CD8-positive, alpha-beta memory T cell (primary cell): ENCODE measurements at places on chromosomes 11 and 22. TPM values are rescaled to one million over a fixed set of nuclear protein-coding genes. Genes with fewer than 3 reads are reported as not detected.

The RTN4RL2 gene
- 0.24 TPM for total RNA-seq

The LMNTD2 gene
- 2.4 TPM for total RNA-seq

- H3K4me1 ChIP-seq = no peaks in the 10 kb centered on the region
- H3K27me3 ChIP-seq = no peaks in the 10 kb centered on the region
- DNase-seq = no peak
- no peak overlapping the region for H3K4me3 ChIP-seq
- H3K27ac ChIP-seq = no peak overlapping the region
These were observed 17.8 kb upstream of the TTC12 start for GRCh38 chr11:113296447-113297205.

DNA sequence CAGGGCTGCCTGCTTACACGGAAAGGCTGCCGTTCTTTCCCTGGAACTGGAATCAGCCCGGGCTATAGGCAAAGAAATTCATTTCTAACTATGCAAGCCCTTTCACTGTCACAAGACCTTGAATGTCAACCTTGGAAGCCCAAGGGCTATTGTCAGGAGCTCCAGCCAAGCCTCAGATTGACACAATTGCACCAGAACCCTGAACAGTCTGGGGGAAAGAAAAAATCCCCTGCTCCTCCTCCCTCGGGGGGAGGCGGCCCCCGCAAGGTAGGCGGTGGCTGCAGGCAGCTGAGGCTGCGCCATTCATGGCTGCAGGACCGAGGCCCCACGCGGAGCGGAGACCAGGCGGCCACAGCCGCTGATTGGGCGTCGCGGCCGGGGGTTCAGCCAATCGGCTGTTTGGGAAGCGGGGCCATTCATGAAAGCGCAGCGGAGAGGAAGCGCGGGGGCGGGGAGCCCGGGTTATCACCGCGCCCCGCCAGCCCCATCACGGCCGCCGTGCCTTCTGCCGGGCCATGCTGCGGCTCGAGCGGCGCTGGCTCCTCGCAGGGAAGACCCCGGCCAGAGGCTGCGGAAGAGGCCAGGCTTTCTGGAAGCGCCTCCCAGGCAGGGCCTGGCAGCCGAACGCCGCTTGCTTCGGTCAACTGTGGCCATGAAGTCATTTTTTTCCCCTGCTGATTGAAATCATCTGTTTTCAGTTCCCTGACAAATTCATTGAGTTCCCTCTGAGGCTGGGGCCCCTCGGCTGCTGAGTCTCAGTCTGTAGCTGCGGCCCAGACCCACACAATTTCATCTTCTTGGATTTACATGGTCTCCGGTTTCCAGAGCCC, 38.1 kb upstream of the LINC01488 start:
- no peaks in the 10 kb centered on the region for H3K27me3 ChIP-seq
- peak overlapping the region; percentile 38 for H3K4me3 ChIP-seq
- H3K4me1 ChIP-seq = peaks cover 6% of the 10 kb centered on the region
- no peaks in the 10 kb centered on the region for H3K36me3 ChIP-seq

The DKK3 gene
- 2.4 TPM for total RNA-seq

DNA sequence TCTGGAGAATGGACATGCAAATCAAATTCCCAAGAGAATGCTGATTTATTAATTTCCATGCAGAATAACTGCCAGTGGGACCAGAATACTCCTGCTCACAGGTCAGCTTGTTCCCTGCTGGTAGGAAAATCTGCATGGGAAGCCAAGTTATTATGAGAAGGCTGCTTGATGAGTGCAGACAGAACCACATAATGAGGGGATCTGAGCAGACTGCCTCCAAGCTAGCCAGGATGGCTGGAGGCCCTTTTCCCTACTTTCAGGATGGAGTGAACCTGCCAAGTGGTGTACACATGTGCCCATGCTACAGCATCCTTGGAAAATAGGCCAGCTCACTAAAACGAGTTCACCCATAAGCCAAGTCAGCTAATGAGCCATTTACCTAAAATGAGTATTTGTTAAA, 55.2 kb upstream of the ZBED5 start:
- no peak overlapping the region for H3K27ac ChIP-seq
- no peak for DNase-seq
- H3K4me3 ChIP-seq = no peak overlapping the region
- no peaks in the 10 kb centered on the region for H3K27me3 ChIP-seq

DNA sequence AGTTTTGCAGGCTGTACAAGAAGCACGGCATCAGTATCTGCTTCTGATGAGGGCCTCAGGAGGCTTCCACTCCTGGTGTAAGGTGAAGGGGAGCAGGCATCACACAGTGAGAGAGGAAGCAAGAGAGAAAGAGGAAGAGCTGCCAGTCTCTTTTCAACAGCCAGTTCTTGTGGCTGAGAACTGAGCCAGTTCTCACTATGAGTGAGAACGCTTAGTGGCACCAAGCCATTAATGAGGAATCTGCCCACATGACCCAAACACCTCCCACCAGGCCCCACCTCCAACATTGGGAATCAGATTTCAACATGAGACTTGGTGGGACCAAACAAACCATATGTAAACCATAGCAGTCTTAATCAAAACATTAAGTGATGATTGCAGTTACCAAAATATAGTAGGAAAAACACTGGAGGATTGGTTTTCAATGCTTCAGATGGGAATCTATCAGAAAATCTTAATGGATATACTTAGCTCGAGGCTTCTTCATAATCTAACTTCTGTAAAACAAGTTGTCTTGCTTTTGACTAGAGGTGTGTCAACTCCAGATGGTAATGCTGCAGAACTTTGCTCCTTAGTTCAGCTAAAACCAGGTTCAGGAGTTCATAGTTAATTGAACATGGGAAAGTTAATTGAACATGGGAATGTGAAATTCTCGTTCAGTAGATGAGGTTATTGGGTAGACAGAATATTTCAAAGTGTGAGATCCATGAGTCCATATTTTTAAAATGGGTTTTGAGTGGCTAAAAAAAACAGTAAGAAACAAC, 12.2 kb downstream of the FAR1 start:
- H3K4me3 ChIP-seq = no peak overlapping the region
- no peak overlapping the region for H3K27ac ChIP-seq
- DNase-seq = no peak
- no peaks in the 10 kb centered on the region for H3K36me3 ChIP-seq
- peaks cover 7% of the 10 kb centered on the region for H3K4me1 ChIP-seq

DNA sequence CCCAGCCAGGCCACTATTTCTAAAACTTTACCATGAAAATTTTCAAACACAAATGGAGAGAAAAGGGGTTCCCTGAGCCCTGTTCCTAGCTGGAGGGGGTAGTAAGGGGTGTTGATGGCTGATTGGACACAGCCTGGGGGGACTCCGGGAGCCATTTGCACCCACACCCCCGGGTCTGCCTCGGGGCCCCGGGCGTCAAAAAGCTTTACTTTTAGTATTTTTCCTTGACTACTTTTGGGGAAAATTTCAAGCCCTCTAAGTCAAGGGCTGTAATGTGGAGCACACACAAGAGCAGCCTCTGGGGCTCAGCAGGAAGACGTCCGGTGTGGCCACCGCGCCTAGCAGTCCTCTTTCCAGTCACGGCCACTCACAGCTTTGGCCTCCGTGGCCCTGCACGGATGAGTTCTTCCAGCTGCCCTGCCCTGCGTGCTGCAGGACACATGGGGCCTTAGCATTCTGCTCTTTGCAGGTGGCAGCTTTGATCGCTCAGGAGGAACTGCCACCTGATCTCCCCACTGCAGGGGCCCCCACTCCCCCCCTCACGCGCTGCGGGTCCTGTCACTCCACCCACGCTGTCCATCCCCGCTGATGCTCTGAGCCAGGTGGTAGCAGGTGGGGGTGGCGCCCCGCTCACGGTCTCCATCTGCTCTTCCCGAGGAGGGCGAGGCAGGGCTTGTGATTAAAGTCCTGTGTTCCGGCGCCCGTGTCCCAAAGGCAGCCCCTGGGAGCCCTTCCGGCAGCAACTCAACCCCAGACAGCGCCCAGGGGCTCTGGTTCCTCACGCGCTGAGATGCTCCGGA, 14.4 kb downstream of the RNH1 start:
- peaks cover 8% of the 10 kb centered on the region for H3K36me3 ChIP-seq
- no peaks in the 10 kb centered on the region for H3K4me1 ChIP-seq
- no peak for DNase-seq
- H3K27me3 ChIP-seq = no peaks in the 10 kb centered on the region
- no peak overlapping the region for H3K27ac ChIP-seq

The PAX6 gene
- not detected for total RNA-seq

- DNase-seq = no peak
- H3K27me3 ChIP-seq = no peaks in the 10 kb centered on the region
- no peaks in the 10 kb centered on the region for H3K4me1 ChIP-seq
These were observed 359.2 kb downstream of the BUD13 start for GRCh38 chr11:116413301-116414242.

The SAA4 gene
- not detected for total RNA-seq

- H3K36me3 ChIP-seq = peaks cover 10% of the 10 kb centered on the region
- peak; percentile 67 for DNase-seq
- no peak overlapping the region for H3K27ac ChIP-seq
- H3K27me3 ChIP-seq = no peaks in the 10 kb centered on the region
- H3K4me1 ChIP-seq = peaks cover 19% of the 10 kb centered on the region
These were observed 3.4 kb downstream of the TIMM10 start for GRCh38 chr11:57527056-57527631.

DNA sequence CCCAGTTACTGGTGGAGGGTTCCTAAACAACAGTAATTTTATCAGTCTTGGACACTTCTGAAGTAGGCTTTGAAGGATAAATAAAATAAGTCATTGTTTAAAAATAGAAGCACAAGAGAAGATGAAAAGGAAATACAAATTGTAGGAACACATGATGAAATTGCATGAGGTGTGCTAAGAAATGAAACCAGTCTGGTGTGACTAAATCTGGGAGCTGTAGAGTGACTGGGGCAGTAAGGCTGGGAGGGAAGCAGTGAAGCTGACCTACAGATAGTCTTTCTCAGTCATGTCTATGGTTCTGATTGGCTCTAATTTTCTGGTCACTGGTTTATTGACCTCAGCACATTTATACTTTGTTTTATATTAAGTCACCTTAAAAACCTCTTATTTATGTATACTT, 139.1 kb downstream of the SLC17A6 start:
- no peak for DNase-seq
- H3K27me3 ChIP-seq = no peaks in the 10 kb centered on the region
- H3K27ac ChIP-seq = no peak overlapping the region
- no peaks in the 10 kb centered on the region for H3K4me1 ChIP-seq
- no peaks in the 10 kb centered on the region for H3K36me3 ChIP-seq
- H3K4me3 ChIP-seq = no peak overlapping the region

The SCN4B gene
- total RNA-seq = 0.33 TPM

DNA sequence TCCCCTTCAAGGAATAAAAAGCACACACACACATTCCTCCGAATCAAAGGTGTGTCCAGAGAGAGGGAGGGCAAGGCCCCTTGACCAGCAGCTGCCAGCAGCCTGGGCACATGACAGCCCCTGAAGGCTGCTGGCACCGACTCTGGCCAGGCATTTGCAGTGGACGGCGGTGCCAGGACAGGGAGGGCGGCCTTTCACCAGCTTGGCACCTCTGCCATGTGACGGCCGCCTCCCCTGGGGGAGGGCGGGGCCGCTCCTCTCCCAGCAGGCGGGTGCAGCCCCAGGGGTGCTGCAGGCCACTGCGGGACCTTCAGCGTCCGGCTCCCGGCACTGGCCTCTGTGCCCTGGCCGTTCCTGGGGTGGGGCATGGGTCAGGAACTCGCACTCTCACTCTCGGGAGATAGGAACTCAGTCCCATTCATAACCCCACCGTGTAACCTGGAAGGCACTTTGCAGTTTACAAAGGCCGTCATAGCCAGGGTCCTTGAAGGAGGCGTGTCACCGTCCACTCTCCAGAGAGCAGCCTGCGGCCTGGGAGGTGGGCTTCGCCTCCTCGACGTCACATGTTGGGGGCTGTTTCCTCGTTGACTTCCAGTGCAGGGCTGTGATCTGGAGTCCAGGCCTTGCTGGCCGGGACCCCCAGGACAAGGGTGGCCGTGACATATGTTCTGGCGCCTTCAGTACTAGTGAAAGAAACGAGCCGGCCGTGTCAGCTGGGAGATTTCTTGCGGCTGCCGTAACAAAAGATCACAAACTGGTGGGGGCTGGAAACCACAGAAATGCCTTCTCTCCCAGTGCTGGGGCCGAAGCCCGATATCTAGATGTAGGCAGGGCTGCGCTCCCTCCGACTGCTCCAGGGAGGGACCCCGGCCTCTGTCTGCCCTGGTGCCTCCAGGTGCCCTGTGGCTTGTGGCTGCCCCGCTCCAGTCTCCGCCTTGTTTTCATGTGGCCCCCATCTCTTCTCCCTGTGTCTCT, 39.9 kb upstream of the SMIM38 start:
- H3K36me3 ChIP-seq = no peaks in the 10 kb centered on the region
- H3K4me3 ChIP-seq = no peak overlapping the region
- no peaks in the 10 kb centered on the region for H3K27me3 ChIP-seq
- peaks cover 2% of the 10 kb centered on the region for H3K4me1 ChIP-seq
- H3K27ac ChIP-seq = no peak overlapping the region
- DNase-seq = no peak

DNA sequence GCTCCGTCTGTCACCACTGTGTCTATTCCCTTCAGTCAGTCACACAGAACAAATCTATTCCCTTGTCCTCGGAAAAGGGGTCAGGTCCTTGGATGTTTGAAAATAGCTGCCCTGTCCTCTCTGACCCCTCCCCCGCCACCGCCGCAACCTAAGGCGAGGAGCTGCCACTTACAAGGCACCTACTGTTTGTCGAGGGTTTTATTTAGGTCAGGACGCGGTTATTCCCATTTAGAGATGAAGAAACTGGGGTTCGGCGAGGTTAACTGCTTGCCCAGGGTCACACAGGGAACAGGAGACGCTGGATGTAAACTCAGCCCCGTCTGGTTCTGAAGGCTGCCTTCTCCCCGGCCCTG, 1468.1 kb downstream of the BRD1 start:
- H3K27ac ChIP-seq = no peak overlapping the region
- H3K4me3 ChIP-seq = no peak overlapping the region
- H3K36me3 ChIP-seq = no peaks in the 10 kb centered on the region
- DNase-seq = no peak
- no peaks in the 10 kb centered on the region for H3K27me3 ChIP-seq

DNA sequence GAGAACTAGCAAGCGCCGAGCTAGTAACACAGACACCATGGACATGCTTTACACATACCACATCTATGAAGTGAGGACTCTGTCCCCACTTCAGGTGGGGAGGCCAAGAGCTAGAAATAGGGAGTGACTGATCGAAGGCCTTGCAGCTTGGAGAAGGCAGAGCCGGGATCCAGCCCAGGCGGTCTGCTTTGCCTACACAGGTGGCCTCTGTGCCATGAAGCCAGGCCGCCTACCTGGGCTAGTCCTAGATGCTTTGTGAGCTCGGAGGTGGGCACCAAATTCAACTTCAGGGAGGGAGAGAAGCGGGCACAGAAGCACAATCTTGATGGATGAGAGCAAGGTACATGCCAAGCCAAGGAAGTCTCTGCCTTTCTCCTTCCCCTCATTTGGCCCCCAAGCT, 117.2 kb downstream of the TIMP3 start:
- H3K4me1 ChIP-seq = no peaks in the 10 kb centered on the region
- no peaks in the 10 kb centered on the region for H3K27me3 ChIP-seq
